ENCODE measurements at places on chromosomes 12 and 14.
A peak's percentile ranks its signal among the peaks of the same experiment; 100 is the strongest.

- DNase-seq = no peak
These were observed 209.9 kb upstream of the GARIN2 start for GRCh38 chr14:66979101-66979974.

GRCh38 chr14:96194262-96194656 lies 10.4 kb upstream of the BDKRB2 start:
- DNase-seq = no peak

GRCh38 chr14:57865066-57865402 lies 858 bp downstream of the SLC35F4 start:
- no peak for DNase-seq

DNA sequence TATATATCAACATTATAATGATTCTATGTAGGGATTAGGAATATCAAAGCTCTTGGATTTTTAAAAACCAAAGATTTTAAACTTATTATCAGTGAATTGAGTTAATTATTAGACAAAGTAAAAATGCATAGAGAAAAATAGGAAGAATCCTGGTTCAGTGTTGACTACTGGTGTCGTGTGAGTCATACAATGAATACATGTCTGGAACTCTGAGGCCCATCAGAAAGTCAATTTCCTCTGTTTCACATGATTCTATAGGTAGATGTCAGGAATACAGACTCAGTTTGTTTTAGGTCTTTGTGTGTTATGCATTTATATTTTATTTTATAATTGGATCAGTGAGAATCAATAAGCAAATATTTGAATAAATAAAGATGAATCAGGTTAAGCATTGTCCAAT lies 84.5 kb upstream of the RTL1 start:
- no peak for DNase-seq

GRCh38 chr14:99257673-99258221 lies 14.2 kb downstream of the BCL11B start:
- no peak for DNase-seq

- no peak for DNase-seq
These were observed 386.8 kb downstream of the BCAT1 start for GRCh38 chr12:24561882-24562770.

DNA sequence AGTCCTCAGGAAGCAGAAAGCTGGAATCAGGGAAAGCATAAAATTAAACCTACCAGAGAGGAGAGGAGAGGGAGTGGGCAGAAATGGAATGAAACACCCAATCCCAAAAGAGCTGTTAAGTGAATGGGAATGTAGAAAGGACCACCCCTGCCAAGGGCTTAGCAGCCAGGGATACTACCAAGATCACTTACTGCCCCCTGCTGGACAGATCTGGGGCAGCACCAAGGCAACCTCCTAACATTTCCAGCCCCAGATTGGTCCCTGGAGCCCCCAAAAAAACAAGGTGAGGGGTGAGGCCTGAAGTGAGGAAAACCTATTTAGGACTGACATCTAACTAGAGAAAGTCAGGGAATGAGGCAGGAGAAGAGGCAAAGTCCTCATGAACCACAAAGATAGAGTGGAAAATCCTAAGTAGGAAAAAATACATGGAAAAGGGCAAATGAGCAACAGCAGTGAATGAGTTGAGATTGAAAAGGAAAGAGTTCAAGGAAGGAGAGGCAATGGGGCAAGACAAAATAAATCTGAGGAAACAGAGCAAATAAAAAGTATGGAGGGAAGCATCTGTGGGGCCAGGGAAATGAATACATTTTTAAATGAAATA lies 11.2 kb upstream of the FKBP11 start:
- peak; percentile 72 for DNase-seq

- DNase-seq = no peak
These were observed 39.8 kb downstream of the GPR135 start for GRCh38 chr14:59425322-59425935.

DNA sequence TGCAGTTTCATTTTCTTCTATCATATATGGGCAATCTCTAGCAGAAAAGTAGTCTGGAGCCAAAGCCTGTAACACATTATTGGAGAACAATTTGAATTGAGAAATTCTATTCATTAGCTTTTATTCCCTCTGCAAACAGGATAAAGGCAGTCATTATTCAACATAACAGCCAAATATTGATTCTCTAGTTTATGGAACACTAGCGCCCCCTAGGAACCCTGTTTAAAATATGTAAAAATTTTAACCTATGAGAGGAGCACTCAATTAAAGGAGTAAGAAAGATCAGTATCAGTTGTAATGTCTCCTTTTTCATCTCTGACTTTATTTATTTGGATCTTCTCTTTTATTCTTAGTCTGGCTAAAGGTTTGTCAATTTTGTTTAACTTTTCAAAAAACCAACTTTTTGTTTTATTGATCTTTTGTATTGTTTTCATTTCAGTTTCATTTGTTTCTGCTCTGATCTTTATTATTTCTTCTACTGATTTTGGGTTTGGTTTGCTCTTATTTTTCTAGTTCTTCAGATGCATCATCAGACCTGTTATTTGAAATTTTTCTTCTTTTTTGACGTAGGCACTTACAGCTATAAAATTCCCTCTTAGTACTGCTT lies 4.8 kb upstream of the LMNTD1 start:
- DNase-seq = no peak

- no peak for DNase-seq
These were observed 12.4 kb downstream of the TMEM106C start for GRCh38 chr12:47975816-47976215.

DNA sequence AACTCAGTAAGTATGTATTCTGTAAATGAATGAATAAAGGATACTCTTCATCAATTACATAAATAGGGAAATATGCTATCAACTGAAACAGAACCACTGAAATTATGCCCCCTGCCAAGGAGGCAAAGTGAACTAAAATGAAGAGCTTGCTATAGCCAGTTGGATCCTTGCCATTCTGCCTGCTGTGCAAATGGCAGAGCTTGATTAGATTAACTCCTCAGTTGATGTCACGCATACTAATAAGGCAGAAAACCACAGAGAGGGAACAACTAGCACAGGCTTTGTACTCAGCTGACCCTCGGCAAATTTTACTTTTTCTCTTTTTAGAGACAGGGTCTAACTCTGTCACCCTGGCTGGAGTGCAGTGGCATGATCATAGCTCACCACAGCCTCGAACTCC lies 36.7 kb upstream of the FERMT2 start:
- no peak for DNase-seq

DNA sequence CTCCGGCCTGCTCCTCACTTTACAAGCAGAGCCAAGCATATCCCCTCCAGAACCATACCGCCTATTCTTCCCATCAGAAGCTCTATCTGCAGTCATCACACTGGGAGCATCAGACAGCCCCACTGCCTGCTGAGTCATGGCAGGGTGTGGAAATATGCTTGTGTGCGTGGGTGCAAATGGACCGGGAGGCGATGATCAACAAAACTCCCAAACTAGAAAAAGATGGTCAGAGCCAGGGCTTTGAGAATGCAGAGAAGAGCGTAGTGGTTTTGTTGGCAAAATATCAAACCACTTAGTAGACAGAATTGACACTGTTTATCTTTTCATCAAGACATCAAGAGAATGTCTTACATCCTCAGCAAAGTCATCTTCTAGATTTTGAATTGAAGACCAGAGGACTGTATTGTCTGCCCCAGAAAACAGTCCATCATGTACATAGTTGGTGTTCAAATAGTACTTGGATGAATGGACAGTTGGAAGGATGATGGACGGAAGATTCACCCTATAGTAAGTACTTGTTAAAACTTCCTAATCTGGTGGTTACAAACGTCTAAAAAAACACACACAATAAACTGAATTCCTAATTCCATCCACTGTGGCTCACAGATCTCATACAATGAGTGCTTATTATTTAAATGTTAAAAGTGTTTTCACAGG lies 54.9 kb downstream of the VWF start:
- no peak for DNase-seq

DNA sequence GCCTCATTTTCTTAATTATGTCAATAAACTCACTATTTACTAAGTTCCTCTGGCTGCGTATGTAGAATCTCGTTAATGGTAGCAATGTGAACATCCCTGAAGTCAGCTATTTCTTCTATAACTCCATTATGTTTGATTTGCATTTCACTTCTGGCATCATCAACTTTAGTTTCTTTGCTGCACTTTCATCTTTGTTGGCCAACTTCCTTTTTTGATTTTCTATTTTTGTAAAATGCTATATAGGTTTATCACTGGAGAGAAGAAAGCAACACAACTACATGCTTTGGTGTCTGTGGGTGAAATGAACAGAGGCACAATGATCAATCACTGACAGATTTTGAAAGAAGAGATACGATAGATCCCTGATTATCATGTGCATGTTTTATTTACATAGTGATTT lies 58.5 kb upstream of the ATF7IP start:
- no peak for DNase-seq

DNA sequence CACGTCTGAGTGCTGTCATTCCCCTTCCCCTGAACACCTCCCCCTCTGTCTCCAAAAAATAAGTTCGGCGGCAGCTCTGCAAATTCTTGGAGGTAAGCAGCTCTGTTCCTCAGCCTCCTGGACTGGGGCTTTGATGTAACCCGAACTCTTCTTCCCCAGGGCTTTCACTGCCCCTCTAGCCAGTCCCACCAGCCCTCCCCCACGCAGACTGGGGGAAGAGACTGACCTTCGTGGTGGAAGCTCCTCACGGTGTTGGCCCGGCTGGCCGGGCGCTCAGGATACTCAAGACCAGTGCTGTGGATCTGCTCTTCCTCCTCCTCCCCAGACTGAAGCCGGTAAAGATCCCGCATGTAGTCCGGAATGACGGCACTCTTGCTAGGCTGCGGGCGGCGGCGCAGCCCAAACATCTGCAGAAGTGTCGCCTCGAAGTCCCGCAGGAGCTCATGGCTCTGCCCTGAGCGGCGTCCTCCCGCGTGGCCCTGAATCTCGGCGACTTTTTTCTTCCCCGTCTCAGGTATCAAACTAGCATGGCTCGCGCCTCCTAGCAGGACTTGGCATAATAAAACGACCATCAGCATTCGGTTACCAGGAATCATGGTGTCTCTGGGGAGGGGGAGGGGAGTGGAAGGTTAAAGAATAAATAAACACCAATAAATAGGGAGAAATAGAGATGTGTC lies 4.9 kb downstream of the BMP4 start:
- no peak for DNase-seq

Measured in stimulated activated CD4-positive, alpha-beta T cell treated with anti-CD3 and anti-CD28 coated beads, Interleukin-2, amount 100 ng/mL, for 4 hours (primary cell).